AML-193 (cell line): ENCODE measurements at places on chromosomes 4 and X.

- DNase-seq = no peak
These were observed 24.0 kb downstream of the PLRG1 start for GRCh38 chr4:154526151-154526550.

GRCh38 chr4:181957088-181957487 is 286.1 kb upstream of the TENM3 start:
- no peak for DNase-seq

DNA sequence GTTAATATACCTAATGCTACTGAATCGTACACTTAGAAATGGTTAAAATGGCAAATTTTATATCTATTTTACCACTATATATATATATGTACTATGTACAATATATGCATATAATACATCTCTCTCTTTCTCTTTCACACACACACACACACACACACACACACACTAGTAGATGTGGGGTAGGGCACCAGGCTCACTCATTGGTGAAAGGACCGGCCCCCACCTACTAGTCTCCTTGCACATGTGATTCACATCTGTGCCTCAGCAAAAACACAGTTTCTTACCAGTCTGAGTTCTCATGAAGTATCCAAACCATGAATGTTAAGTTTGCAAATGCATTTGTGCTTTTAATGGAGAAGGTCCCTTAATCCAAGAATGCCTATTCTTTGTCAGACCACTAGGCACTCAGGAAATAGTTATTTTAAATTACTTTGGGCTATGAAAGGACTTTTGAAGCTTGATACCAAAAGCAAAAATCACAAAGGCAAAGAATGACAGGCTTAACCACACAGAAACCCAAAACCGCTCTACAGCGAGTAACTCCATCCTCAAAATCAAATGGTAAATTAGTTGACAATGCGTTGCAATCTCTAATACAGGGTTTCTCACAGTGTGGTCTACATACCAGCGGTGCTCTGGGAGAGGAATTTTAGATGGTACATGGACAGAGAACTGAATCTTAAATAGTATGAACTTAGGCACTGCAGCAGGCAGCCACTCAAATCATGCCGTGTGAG is 5.8 kb downstream of the TSC22D3 start:
- no peak for DNase-seq

DNA sequence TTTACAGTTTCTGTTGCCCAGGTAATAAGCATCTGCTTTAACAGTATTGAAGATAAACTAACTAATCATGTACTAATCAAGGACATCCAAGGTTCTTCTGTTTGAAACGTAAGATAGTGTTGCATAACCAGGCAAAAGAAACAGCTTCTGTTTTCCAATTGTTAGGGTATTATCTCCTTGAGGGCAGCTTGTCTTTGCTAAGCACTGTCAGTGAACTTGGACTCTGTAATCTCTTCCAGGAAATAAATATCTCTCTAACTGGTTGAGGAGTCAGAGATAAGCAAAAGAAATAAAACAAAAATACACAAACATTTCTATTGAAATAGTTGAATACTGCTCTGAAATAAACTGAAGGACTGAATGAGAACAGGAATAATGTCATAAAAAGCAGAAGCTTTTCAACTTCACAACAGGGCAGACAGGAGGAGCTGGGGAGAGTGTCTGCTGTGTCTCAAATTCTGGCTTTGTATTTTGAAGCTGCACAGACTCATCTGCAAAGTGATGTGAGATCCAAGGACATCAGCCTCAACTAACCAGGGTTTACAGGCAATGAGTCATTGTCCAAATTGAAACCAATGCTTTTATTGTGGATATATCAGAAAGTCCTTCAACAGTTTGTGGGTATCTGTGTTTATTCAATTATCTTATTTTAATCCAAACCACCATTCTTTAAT is 1253.0 kb upstream of the PCDH7 start:
- DNase-seq = no peak

DNA sequence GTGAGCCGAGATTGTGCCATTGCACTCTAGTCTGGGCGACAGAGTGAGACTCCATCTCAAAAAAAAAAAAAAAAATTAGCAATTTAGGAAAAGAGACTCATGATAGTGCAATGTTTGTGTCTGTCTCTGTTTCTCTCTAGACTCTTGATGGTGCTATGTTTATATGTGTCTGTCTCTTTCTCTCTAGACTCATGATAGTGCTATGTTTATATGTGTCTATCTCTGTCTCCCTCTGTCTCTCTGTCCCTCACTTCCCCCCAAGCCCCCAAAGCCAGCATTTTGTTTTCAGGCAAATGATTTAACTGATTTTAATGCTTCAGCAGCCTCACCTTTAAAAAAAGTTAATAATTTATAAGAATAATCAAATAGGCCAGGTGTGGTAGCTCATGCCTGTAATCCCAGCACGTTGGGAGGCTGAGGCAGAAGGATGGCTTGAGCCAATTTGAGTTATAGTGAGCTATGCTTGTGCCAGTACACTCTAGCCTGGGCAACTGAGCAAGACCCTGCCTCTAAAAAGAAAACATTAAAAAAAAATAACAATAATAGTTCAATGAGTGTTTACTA is 6.9 kb downstream of the MOB1B start:
- DNase-seq = no peak

DNA sequence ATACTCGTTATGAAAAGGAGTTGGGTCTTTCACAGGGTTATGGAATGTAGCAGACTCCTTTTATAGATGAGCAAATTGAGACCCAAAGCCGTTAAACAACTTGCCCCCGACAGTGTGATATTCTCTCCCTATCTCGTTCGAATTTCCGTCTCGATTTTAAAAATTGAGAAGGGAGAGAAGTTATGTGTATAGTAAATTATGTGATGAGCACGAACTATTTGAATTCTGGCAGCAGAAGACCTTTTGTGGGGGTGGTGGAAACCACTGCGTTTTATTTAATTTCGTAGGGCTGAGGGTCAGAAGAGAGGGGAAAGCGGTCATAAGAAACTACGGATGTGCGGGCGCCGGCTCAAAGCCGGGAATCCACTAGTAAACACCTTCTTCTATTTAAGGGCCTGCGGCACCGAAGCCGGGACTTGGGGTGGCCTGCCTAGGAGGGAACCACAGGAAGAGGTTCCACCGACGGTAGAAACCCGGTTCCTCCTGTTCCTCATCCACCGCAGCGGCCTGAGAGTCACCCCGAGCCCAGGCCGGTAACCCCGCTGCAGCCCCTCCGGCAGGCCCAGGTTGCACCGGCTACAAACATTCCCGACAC is 1.5 kb upstream of the DDX3X start:
- no peak for DNase-seq

- no peak for DNase-seq
These were observed 53.7 kb downstream of the TAB3 start for GRCh38 chrX:30835373-30835772.

DNA sequence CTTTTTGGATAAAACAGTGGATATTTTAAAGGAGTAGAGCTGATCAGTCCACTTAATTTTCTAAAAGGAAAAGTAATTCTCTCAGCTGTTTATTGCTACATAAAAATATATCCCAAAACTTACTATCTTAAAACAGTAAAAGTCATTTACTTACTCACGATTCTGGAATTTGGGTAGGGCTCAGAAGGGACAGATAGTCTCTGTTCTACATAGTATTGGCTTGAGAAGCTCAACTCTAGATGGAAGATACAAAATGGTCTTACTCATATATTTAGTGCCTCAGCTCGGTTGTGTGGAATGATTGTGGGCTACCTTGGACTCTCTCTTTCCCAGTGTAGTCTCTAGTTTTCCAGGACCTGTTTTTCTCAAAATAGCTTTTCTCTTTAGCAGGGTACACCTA is 691.5 kb upstream of the POU3F4 start:
- DNase-seq = no peak

DNA sequence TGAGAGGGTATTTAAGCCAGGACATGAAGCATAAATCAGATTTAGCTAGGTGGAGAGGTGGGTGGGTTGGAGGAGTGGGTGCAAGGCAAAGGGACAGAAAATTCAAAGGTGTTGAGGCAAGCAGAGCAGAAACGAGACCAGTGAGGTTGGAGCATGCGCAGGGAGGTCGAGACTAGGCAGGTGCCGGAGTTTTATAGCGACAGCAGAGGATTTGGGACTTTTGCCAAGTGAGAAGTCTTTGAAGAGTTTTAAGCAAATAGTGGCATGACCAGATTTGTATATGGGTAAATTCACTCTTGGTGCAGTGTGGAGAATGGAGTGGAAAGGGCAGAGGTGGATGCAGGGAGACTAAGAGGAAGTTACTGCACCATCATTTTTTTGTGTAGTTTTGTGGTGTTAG is 107.0 kb upstream of the TLR2 start:
- no peak for DNase-seq

DNA sequence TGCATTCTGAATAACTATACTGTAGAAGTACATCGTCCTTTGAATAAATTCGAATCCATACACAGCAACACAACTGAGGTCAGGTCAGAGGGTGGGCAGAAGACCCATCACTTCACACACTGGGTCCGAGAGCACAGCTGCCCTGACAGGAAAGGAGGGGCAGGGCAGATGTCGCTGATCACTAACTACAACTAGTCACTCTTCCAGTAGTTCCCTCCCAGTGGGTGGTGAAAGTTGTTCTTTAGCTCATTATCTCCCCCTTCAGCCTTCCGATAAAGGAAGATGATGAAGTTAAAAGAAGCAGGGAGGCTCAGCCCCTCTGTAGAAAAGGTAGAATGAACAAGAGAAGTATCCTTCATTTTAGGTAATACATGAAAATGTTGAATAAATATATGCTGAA is 278.9 kb downstream of the INPP4B start:
- no peak for DNase-seq

DNA sequence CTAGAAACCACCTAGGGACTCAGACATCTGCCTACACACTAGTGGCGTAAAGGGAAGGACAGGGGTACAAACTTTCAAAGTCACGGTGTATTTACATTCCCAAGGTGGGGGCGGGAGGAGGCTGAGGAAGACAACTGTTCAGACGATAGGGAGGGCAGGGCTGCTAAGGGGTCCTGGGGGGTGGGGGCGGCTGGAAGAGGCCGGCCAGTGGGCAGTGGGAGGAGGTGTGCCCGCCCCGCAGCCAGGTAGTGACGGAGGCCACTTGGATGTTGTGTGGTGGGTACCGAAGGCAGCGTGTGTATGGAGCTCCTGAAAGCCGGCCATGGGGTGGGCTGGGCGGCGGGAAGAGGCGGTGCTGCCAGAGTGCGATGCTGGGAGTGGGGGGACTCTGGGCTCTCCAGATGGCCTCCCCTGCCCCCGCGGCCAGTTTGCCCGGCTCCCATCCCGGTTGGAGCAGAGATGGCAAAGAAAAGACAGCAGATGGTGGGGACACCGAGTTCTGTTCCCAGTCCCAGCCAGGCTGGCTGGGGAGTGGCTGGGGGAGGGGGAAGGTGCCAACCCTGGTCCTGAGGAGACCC is 24.2 kb downstream of the L1CAM start:
- DNase-seq = no peak

GRCh38 chrX:12567857-12568256 is 223.4 kb upstream of the PRPS2 start:
- DNase-seq = no peak

GRCh38 chr4:40910706-40911105 is 161.0 kb downstream of the NSUN7 start:
- no peak for DNase-seq

- no peak for DNase-seq
These were observed 5.6 kb upstream of the AMOT start for GRCh38 chrX:112846187-112846586.

DNA sequence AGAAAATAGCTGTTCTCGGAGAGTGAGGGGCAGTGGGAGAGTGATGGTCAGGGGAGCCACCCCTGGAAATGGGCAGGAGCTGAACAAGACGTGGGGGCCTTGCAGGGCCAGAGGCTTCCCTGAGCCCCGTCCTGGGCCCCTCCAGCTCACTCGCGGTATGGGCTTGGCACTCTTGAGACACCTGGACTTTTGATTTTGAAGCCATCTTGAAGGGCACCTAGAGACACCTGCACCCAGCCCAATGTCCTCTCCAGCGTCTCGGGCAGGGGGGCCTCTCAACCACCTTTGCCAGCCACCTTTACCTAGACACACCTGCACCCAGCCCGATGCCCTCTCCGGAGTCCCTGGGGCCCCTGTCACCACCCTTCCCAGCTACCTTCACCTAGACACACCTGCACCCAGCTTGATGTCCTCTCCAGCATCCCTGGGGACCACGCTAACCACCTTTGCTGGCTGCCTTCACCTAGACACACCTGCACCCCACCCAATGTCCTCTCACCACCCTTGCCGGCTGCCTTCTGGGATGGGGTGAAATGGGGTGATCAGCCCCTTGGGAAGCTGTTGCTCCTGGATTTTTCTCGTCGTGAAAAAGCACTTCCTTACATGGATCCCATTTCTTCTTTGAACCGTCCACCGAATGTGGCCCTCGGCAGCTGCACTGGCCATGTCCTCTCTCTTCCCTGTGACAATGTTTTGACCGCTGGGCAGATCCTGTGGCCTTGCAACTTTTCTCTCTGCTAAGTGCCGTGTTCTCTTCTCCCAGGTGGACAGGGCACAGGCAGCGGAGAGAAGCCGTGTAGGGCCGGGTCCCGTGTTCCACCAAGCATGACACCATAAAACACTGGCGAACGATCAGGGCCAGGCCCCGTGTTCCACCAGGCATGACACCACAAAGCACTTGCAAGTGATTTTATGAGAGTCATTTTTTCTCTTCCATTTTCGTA is 47.5 kb downstream of the CPZ start:
- no peak for DNase-seq

DNA sequence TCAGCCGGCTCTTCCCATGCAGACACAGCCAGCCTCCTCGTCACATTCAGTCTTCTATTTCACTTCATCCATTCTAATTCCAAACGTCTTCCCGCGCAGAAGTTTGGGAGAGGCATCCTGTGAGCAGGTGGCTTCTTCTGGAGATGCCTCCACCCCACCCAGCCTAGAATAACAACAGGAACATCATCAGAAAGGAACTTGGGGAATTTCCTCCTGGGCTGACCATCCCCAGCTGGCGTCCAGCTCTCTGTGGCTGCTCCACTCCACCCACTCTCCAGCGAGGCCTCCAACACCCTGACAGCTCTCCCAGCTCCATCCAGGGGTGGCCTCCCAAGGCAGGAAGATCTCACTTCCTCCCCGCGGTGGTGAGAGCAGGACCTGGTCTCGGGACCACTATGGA is 5.5 kb upstream of the C4orf50 start:
- DNase-seq = no peak

DNA sequence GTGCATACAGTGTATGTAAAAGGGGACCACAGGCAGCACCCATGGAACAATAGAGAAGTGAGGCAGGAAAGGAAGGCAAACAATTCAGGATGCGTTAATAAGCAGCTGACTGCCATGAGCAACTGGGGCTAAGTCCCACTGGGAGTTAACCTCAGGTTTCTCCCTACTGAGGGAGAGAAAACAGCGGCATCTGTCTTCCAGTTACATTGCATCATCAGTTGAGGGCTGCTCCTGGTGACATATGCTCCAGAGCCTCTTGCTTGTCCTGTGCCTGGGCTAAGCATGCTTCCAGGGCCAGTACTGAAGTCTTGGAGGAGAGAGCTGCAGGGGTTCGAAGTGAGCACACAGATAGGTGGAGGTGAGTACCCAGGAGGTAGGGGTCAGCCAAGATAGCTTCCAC is 24.3 kb downstream of the RAI2 start:
- DNase-seq = no peak

- DNase-seq = no peak
These were observed 413 bp downstream of the PDK3 start for GRCh38 chrX:24465532-24465865.
